IMR-90 (cell line): ENCODE measurements at places on chromosomes 3 and 15. TPM values are rescaled to one million over a fixed set of nuclear protein-coding genes. Genes with fewer than 3 reads are reported as not detected.

GRCh38 chr15:61680260-61681037 lies 379.8 kb downstream of the VPS13C start:
- no peaks in the 10 kb centered on the region for H3K4me1 ChIP-seq
- H3K27ac ChIP-seq = no peak overlapping the region
- H3K4me3 ChIP-seq = no peak overlapping the region
- no peaks in the 10 kb centered on the region for H3K36me3 ChIP-seq

DNA sequence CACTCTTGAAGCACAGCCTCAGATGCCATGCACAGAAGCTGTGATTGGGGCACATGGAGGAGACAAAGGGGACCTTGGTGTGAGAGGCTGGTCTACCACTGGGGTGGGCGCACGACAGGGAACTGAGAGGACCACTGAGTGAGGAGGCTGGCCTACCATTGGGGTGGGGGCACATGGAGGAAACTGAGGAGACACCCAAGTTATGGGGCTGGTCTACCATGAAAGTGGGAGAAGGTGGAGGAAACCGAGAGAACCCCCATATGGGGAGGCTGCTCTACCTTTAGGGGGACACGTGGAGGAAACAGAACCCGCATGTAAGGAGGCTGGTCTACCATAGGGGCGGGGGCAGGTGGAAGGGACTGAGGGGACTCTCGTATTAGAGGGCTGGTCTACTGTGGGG lies 153.4 kb downstream of the FBLN2 start:
- H3K27me3 ChIP-seq = no peaks in the 10 kb centered on the region
- DNase-seq = no peak
- no peak overlapping the region for H3K4me3 ChIP-seq
- H3K27ac ChIP-seq = no peak overlapping the region
- no peaks in the 10 kb centered on the region for H3K4me1 ChIP-seq

A4GNT gene
- not detected in 2 replicates for polyA plus RNA-seq

LRRIQ4 gene
- polyA plus RNA-seq = not detected in 2 replicates

- no peaks in the 10 kb centered on the region for H3K36me3 ChIP-seq
- no peak overlapping the region for H3K4me3 ChIP-seq
- no peak for DNase-seq
- no peak overlapping the region for H3K27ac ChIP-seq
Measured at GRCh38 chr15:76140074-76140464, 80.3 kb downstream of the TMEM266 start.
